ENCODE measurements at places on chromosomes 6 and 20.

DNA sequence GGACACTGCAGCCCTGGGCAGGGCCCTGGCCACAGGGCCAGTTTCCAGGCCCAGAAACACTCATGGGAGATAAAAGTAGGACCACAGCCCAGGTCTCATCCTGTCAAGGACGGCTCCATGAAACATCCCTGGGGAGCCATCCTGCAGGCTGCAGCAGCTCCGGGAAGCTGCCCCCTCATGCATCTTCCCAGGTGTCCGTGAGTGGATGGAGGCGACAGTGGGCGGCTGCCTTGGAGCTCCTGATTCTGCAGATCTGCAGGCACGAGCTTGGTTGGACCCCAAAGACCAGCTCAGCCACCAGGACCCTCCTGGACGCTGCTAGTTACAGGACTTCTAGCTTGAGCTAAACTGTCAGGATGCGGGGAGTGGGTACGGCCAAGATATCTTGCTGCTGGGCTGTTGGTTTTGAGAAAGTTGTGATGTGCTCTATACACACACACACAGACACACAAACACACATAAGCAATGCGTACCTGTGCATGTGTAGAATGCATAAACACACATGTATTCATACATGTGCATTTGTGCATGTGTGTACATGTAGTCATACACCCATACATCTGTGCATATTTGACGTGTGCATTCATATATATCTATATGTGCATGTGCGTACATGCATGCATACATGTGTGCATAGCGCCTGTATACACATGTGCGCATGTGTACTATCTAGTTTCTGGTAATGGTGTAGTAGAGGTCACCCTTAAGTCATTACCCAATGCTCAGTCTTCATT, 297.8 kb downstream of the TAF4 start:
- no peak for DNase-seq

GRCh38 chr6:167948716-167949115, 48.8 kb upstream of the KIF25 start:
- no peak for DNase-seq

GRCh38 chr20:37396416-37397075, 50.6 kb downstream of the SRC start:
- no peak for DNase-seq

DNA sequence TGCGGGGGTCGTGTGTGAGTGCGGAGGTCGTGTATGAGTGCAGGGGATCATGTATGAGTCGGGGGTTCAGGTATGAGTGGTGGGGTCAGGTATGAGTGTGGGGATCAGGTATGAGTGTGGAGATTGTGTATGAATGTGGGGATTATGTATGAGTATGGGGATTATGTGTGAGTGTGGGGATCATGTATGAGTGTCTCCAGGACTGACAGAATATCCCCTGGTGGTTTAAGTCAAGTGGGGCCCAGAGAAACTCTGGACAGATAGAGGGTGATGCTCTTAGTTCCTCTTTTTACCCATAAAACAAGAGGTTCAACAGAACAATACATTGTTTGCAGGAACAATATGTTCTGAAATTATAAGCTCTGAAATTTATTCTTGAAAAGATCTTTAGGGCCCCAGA, 131.9 kb downstream of the UST start:
- no peak for DNase-seq

DNA sequence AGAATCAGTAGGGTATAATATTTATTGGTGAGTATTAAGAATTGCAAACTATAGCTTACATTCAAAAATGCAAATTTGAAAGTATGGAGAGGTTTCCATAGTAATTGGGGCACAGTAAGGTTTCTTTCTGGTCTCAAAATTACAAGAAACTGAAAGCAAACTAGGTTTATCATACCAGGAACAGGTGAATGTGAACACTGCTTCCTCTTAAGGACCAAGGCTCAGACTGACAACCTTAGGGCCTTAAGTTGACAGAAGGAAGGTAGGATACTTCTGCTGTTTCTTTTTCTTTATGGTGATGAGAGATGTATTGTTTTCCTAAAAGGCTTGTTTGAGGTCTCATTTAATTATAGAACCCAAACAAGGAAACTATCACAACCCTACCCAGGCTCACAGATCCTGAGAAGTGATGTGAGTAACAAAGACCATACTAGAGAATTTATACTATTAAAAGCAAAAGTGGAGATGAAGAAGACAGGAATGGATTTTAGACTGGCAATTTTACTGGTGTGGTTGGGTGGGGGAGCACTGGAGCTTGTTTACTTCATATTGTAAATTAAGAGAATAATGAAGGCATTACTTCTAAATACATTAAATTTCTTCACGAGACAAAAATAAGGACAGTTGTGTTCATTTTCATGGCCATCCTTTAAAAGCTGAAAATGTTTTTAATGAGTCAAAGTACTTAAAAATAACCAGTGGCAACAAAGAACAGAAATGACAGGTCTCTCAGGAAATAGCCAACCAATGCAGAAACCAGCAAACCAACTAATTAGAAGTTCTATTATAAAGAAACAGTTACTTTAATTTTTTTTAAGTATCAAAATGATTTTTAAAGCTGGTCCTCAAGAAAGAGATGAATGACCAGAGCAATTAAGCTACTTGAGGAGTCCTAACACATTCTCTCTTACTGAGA, 21.3 kb downstream of the STAU1 start:
- DNase-seq: no peak

GRCh38 chr20:22456109-22456508, 128.3 kb downstream of the FOXA2 start:
- no peak for DNase-seq

DNA sequence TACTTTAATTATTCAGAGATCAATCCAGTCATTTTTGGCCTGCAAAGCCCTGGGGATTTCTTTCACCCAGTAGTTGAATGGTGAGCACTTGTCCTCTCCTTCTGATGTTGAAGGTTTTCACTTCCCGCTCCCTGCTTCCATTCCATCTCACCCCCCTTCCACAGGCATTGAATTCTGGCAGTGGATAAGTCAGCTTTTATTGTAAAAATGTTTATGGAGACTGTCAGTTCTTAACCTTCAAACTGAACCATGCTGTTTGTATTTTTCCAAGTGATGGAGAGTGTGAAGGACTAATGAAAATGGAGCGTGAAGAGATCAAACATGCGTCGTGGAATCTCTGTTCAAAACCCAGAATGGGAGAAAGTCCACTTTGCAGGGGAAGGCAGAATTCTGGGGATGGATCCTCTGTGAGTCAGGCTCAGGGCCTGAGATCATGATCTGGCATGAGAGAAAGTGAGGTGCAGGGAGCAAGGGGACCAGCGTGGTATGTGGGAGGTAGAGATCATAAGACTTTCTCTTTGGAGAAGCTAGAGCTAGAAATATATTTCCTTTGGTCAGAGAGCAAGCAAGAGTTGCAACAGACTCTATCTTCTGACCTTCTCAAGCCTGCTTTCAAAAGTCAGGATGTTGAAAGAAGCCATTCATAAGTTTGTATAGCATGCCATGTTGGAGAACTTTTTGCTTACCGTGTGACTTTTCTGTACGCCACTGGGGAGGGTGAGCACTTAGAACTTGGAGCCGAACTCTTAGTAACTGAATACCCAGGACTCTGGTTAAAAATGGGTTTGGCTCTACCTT, 30.2 kb downstream of the ISM1 start:
- DNase-seq: no peak

DNA sequence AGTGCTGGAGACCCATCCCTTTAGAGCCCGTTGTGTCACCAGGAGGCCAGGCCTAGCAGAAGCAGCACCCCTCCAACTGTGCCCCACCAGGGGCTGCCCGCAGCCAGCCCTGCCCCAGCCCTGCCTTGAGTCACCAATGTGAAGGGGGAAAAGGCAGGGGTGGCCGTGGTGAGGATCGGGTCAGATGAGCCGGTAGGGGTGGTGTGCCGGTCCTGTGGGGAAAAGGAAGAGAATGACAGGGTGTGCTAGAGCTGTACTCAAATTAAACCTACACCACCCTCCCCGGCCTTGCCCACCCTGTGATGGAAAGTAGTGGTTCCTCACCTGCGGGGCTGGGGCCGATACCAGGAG, 3.1 kb downstream of the SAPCD1 start:
- no peak for DNase-seq

DNA sequence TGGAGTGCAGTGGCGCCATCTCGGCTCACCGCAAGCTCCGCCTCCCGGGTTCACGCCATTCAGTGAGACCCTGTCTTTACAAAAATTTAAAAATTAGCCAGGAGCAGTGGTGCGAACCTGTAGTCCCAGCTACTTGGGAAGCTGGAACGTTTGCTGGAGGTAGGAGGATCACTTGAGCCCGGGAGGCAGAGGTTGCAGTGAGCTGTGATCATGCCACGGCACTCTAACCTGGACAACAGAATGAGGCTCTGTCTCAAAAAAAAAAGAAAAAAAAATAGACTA, 5.7 kb upstream of the PARD6B start:
- no peak for DNase-seq

DNA sequence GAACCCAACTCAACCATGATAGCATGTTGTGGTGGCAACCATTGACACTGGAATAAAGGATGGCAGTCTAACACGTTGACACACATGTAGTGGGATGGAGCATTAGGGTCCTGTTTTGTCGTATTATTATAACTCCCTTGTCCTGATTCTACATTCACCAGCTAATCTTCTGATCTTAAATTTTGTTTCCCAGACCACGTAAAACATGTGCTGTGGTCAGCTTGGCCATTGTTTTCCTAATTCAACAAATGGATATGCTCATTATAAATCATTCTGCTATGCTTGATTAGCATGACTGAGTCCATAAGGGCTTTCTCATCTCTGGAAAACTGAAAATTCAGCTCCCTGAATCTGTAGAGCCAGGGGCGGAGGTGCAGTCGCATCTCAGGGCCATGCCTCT, 15.0 kb downstream of the MRAP2 start:
- DNase-seq: no peak

- no peak for DNase-seq
Observed at GRCh38 chr6:158572653-158573541, 13.0 kb downstream of the TMEM181 start.

DNA sequence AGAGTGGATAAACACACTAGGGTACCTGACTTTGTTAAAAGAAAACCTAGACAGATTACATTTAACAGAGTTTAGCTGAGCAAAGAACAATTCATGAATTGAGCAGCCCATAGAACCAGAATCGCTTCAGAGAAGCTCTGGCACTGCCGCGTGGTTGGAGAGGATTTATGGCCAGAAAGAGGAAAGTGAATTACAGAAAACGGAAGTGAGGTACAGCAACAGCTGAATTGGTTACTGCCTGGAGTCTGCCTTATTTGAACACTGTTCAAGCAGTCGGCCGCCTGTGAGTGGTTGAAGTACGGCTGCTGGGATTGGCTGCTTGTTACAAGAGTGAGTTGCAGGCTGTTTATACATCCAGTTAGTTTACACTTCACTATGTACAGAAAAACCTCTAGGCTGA, 253.8 kb upstream of the CDYL start:
- DNase-seq: no peak

DNA sequence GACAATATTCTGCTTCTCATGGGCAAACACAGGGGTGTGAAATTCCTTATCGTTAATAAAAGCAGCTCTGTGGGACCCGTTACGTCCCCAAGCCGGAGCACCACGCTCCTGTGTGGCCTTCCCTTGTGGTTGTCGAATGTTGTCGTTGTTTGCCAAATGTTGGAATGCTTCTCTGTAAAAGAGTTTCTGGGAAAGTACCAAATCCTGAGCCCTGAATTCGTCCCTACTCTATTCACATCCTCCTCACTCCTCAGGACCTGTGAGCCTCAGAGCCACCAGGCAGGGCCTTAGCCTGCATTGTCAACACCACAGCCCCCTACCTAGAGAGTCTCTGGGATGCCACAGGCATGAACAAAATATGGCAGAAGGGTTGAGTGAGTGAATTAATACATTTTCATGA, 64.0 kb downstream of the THBS2 start:
- DNase-seq: no peak

DNA sequence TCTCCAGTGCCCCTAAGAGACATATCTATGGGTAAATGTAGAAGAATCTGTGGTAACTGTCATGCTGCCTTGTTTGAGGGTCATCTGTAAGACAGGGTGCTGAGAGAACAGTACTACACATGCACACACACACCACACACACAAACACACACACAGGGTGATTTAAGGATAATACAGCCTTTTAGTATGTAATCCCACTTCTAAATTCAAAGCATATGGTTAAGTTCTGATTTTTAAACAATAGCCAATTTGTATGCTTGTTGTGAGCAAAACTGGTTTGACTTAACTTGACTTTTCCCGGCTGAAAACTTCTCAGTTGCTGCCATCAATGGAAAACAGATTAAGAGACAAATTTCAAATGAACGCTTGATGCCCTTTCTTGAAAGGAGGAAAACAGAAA, 241.8 kb downstream of the ADGRG6 start:
- no peak for DNase-seq

- DNase-seq: peak; percentile 44
Observed at GRCh38 chr20:62117658-62118057, 4.6 kb upstream of the LSM14B start.

DNA sequence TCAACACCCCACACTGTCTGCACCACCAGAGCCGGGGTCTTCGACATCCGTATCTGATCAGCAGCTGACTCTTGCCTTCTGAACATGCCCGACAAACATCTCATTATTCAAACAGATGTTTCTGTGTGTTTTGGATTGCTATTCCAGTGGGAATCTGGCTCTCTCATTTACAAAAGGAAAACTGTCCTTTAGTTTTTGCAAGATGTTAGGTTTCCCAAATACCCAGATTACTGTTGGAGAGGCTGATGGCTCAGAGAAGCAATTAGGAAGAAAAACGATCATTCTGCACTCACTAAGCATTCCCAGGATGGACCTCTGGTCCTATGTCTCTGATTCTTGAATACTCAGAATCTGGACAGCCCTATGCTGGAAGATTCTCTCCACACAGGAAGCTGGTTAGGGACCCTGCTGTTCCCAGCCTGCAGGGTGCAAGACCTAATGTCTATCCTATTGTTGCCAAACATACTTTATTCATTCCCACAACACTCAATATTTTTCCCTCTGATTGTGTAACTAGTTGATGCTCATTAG, 532.9 kb downstream of the CDH26 start:
- DNase-seq: no peak

DNA sequence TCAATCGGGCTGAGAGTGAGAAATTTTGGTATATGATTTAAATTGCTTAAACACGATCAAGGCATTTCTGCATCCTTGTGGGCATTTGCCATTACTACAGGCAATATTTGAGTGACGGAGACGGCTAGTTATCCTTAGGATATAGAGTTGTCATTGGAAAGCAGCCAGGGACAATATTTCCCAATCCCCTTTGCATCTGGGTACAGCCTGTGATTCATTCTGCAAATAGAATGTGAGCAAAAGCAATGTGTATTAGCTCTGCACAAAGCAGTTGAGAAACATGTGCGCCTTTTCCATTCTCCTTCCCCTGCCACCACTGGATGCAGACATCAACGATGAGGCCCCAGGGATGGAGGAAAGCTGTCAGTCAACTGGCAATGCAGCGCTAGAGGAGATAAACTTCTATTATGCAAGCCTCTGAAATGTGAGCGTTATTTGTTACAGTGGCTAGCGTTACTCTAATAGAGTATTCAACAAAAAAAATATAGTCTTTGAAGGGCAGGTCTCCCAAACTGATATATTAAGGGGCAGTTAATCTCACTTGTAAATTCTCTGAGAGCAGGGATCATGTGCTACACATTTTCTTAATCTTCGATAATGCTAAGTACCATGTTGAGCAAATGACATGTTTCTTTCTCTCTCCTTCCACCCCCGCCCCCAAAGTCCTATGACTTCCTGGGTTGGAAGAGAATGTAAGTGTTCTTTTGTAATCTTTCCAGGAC, 37.1 kb upstream of the NCOA3 start:
- DNase-seq: no peak

GRCh38 chr6:138107752-138108592, 753 bp upstream of the PERP start:
- DNase-seq: no peak

All from activated CD4-positive, CD25-positive, alpha-beta regulatory T cell treated with anti-CD3 and anti-CD28 coated beads, Interleukin-2, amount 50 U/mL, for 72 hours (primary cell).